ENCODE measurements at places on chromosomes 1 and 21. TPM values are rescaled to one million over a fixed set of nuclear protein-coding genes. Genes with fewer than 3 reads are reported as not detected.

Gene ATAD3C
- total RNA-seq: not detected

Gene LCE1F
- total RNA-seq: not detected

Gene MCOLN2
- total RNA-seq: 0.45 TPM

Gene DDAH1
- total RNA-seq: 35.1 TPM

All from bronchus fibroblast of lung (primary cell).